ENCODE measurements at places on chromosomes 16 and 17.
A peak's percentile ranks its signal among the peaks of the same experiment; 100 is the strongest.

GRCh38 chr16:31129568-31130335 is 5.8 kb downstream of the PRSS8 start:
- no peak for DNase-seq

GRCh38 chr17:73803964-73804435 is 159.8 kb upstream of the SDK2 start:
- no peak for DNase-seq

GRCh38 chr16:85387171-85387507 is 226.0 kb upstream of the GSE1 start:
- no peak for DNase-seq

- DNase-seq = no peak
These were observed 105.9 kb upstream of the FAM20A start for GRCh38 chr17:68707031-68707430.

DNA sequence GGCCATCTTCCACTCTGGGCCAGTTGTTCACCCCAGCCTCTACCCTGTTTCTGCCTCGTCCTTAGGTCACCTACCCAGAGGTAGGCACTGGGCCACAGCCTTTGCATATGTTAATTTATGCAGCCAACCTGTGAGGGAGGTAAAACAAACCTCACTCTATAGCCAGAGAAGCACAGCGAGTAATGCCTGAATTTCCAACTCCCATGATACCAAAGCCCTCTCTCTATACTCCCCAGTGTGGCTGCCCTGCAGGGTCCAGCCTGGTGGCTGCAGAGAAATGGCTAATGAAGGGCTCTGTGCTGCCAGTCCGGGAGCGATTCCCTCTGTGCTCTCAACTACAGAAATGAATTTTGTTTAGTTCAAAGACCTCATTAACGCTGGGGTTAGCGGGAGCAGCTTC is 397.0 kb upstream of the CCL2 start:
- no peak for DNase-seq

GRCh38 chr17:48586355-48587258 is 3.4 kb downstream of the HOXB3 start:
- DNase-seq = no peak

DNA sequence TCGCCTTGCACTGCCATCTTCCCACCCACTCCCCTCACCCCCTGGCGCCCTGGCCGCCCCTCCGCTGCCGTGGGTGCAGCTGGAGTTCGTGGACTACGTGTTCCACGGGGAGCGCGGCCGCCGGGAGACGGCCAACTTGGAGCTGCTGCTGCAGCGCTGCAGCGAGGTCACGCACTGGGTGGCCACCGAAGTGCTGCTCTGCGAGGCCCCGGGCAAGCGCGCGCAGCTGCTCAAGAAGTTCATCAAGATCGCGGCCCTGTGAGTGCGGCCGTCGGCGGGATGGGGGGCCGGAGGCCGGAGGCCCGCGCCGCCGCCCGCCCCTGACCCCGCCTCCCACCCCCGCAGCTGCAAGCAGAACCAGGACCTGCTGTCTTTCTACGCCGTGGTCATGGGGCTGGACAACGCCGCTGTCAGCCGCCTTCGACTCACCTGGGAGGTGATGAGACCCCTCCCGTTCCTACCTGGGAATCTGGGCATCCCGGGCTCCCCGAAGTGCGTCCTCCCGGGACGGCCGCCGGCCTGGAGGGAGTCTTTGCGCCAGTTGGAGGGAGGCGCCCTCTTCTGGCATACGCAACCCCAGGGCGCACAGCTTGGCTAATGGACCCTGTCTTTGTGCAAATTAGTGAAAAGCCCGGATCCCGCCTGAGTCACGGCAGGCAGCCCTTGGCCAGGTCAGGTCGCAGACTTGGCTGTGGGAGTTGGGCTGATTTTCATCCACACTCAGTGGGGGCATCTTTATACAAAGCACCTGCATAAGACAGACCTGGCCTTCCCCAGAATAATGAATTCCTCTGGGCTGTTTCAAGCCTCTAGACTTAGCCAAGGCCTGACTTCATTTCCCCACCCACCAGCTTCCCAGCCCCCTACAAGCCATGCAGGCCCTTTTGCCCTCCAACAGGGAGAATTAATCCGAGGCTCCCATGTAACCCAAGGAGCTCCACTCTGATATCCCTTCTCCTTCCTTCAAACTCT is 14.3 kb downstream of the RAPGEFL1 start:
- DNase-seq = peak; percentile 9

All from NCI-H187 treated with DMSO at 0.1 percent for 48 hours (cell line).